NCI-H526 (cell line): ENCODE measurements at places on chromosomes 12 and 14.

DNA sequence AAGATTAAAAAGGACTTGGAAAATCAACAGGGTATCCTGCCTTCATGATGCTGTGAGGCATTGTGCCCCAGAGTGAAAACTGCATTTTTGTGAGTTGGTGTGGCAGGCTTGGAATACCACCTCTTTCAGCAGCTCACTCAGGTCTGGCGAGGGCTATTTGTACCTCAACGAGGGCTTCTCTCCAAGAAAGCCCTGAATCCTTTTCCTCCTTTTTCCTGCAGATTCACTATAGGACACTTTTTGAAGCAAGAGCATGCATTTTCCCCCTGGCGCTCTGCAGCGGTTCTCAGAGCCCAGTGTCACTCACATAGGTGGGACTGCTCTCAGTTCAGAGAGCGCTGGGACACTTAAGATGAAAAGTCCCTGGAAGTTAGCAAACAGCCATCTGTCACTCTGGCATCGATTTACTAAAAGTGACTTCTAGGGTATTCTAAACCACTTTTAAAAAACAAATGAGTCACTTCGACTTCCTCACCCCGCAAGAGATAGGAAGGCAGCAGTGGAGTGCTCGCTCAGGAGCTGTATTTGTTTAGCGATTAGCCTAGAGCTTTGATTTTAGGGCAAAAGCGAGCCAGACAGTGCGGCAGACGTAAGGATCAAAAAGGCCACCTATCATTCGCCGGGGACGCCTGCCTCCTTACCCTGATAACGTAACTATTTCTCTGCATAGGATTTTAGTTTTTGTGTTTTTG, 782 bp upstream of the LGR5 start:
- no peak for DNase-seq

GRCh38 chr12:51368640-51369517, 22.3 kb downstream of the GALNT6 start:
- peak; percentile 17 for DNase-seq

GRCh38 chr12:38586789-38587188, 270.2 kb downstream of the ALG10B start:
- no peak for DNase-seq

DNA sequence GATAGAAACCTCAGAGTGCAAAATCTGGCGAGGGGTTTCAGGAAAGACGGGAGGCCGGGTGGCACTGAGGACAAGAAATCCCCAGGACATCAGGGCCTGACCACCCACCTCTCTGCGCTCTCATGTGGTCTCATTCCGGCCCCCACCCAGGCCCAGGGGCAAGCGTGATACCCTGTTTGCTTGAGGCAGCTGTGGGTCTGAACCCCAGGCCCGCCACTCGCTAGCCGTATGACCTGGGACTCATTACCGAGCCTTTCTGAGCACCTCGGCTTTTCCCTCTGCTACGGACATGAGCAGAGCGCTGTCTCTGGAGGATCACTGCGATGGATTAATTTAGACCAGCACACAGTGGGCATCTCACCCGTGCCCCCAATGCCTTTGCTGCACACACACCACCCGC, 25.5 kb upstream of the BCDIN3D start:
- no peak for DNase-seq

- peak; percentile 24 for DNase-seq
Measured at GRCh38 chr14:99430491-99430890, 50.2 kb downstream of the SETD3 start.
